ENCODE measurements at places on chromosomes 4 and X.

GRCh38 chr4:111475001-111475400 lies 670.3 kb upstream of the FAM241A start:
- no peaks in the 10 kb centered on the region for H3K36me3 ChIP-seq
- H3K27ac ChIP-seq, result no peak overlapping the region
- no peaks in the 10 kb centered on the region for H3K27me3 ChIP-seq
- H3K4me1 ChIP-seq, result no peaks in the 10 kb centered on the region
- no peak overlapping the region for H3K4me3 ChIP-seq
- no peak for DNase-seq

DNA sequence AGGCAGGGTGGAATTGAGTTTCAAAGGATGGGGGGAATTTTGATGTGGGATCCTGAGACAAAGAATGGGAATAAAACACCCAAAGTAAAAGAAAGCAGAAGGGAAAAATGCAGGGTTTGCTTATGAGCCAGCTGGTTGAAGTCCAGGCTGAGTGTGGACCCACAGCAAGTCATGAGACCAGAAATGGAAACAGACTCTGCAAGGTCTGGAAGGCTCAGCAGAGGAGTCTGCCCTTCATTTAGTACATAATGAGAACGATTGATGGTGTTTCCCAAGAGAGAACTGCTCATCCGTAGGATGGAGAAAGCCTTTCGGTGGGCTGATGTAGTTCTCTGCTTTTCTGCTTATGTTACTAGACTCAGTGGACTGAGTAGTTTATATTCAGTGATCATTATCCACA lies 259.1 kb downstream of the C4orf33 start:
- no peak for DNase-seq
- H3K4me3 ChIP-seq, result no peak overlapping the region
- H3K36me3 ChIP-seq, result no peaks in the 10 kb centered on the region
- H3K27ac ChIP-seq, result no peak overlapping the region

GRCh38 chr4:150119492-150119891 lies 41.2 kb downstream of the DCLK2 start:
- no peaks in the 10 kb centered on the region for H3K36me3 ChIP-seq
- H3K27ac ChIP-seq, result no peak overlapping the region
- no peaks in the 10 kb centered on the region for H3K4me1 ChIP-seq
- no peaks in the 10 kb centered on the region for H3K27me3 ChIP-seq

DNA sequence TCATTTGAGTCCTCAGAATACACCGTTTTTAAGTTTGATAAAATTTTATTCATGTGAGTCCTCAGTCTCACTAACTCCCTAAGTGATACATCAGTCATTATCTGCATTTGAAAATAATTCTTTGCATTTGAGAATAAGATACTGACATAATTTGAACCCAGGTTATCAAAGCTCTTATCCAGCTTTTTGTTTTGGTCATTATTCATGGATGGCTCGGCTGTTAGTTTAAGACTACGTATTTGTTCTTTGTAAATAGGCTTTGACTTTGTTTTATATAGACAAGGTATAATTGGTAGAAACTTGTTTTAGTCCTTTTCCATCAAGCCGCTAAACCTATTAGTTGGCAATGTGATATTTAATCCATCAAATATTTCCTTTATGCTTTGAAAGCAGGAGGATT lies 7.9 kb downstream of the SPRY1 start:
- peaks cover 42% of the 10 kb centered on the region for H3K4me1 ChIP-seq
- H3K27ac ChIP-seq, result no peak overlapping the region
- H3K36me3 ChIP-seq, result peaks cover 57% of the 10 kb centered on the region
- DNase-seq, result no peak
- no peak overlapping the region for H3K4me3 ChIP-seq

- no peaks in the 10 kb centered on the region for H3K4me1 ChIP-seq
- no peaks in the 10 kb centered on the region for H3K36me3 ChIP-seq
- H3K27me3 ChIP-seq, result peaks cover 6% of the 10 kb centered on the region
Observed at GRCh38 chr4:118417325-118417724, 64.5 kb upstream of the PRSS12 start.

DNA sequence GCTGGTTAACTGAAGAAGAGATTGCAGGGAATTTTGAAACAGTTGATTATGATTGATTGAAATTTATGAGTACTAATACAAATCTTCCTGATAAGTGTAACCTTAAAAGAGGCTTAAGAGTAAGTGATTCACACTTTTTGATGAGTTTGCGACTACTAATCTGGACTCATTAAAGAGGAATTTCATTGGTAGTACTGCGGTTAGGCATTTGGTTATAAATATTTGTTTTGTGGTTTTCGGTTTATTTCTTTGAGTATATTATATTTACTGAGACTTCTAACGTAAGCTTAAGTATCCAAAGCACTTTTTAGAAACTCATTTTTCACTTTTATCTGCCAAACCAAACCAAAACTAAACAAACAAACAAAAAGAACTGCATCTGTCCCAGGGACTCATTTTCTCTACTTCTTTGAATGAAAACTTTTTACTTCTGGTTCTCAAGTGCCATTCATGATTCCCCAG lies 20.7 kb downstream of the SLIT2 start:
- no peaks in the 10 kb centered on the region for H3K27me3 ChIP-seq
- no peak overlapping the region for H3K27ac ChIP-seq
- H3K36me3 ChIP-seq, result no peaks in the 10 kb centered on the region
- no peak for DNase-seq
- no peaks in the 10 kb centered on the region for H3K4me1 ChIP-seq

DNA sequence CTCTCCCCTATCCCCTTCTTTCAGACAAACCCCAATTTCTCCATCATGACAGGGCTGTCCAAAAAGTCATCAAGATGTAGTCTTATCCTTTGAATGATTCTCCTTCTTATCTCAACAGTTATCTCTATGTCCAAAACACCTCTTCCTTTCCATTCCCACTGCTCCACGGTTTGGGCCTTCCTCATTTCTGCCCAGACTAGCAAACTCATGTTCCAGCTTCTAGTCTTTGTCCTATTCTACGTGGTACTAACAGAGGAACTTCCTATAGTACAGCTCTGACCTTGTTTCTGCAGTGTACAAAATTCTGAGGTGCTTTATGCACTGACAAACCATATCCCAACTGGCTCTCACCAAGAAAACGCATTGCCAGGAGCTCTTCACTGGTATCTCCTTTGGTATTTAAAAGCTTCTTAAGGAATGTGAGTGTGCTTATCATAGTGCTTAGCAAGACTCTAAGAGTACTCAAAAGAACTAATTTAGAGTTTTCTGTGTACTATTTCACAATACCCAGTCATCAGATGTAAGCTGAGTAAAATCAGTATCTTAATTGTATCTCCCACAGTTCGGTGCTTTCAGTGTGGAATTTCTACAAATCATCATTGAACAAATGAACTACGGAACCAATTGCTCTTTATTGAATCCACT lies 65.5 kb downstream of the MAML3 start:
- DNase-seq, result no peak
- peaks cover 23% of the 10 kb centered on the region for H3K4me1 ChIP-seq
- H3K27ac ChIP-seq, result no peak overlapping the region

DNA sequence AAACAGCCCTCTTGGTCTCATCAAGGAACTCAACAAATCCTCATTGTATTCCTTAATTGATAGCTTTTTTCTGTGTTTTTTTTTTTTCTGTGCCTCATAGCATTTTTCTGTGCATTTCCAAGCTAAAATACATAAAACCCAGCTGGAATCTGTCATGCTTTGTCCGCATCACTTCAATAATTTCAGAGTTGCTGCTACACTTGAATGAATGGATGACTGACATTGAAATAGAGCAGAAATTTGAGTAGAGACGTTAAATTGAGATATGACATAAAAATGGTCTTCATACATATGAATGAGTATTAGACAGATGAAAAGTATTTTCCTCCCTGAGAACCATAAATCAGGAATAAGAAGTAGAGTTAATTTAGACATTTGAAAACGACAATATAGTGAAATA lies 593.2 kb downstream of the TMA16 start:
- no peaks in the 10 kb centered on the region for H3K4me1 ChIP-seq
- DNase-seq, result no peak
- H3K36me3 ChIP-seq, result no peaks in the 10 kb centered on the region
- no peak overlapping the region for H3K4me3 ChIP-seq

- no peak overlapping the region for H3K27ac ChIP-seq
- no peaks in the 10 kb centered on the region for H3K4me1 ChIP-seq
- H3K36me3 ChIP-seq, result no peaks in the 10 kb centered on the region
- no peak for DNase-seq
Observed at GRCh38 chr4:155207534-155208257, 740 bp upstream of the NPY2R start.

- DNase-seq, result no peak
- peaks cover 3% of the 10 kb centered on the region for H3K27me3 ChIP-seq
- no peak overlapping the region for H3K27ac ChIP-seq
- H3K4me3 ChIP-seq, result no peak overlapping the region
Observed at GRCh38 chr4:81021142-81021944, 9.2 kb upstream of the BMP3 start.

DNA sequence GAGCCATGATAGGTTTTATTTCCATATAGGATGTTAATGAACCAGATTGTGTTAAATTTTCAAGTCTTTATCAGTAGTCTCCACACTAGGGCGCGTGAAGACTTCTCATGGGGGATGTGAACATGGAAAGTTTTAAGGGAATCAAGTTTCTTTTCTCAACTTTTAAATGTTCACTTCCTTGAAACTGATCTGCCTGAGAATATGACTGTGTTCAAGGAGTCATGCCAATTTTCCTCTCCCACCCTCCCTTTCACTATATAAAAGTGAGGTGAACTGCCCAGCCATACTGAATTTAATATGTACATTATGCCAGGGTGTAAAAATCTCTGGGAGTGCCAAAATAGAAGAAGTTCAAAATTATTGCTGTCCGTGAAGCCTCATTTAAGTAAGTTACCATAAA lies 30.4 kb upstream of the HPGDS start:
- H3K4me3 ChIP-seq, result no peak overlapping the region
- H3K27me3 ChIP-seq, result peaks cover 1% of the 10 kb centered on the region
- H3K27ac ChIP-seq, result no peak overlapping the region

- no peak overlapping the region for H3K4me3 ChIP-seq
- no peak for DNase-seq
- H3K4me1 ChIP-seq, result no peaks in the 10 kb centered on the region
- H3K27me3 ChIP-seq, result peaks cover 10% of the 10 kb centered on the region
Observed at GRCh38 chr4:158624889-158625478, 46.7 kb downstream of the C4orf46 start.

DNA sequence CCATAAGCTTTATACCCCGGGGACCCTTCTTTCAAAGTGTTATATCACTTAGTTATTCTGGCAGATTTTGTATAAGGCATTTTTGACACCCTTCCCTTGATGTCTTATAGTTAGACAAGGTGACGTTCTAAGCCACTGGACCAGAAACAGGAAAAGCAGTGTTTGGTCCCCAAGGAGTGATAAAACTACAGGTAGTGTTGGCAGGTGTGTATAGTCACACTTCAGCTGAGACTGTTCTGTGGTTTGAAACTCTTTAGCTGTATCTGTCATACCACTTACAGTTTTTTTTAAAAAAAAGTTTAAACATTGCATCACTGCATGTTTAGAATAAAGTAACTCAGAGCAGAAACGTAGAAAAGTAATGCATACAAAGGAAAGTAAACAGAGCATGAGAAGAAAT lies 48.5 kb downstream of the TLL1 start:
- no peak overlapping the region for H3K4me3 ChIP-seq
- no peak for DNase-seq
- no peaks in the 10 kb centered on the region for H3K36me3 ChIP-seq

DNA sequence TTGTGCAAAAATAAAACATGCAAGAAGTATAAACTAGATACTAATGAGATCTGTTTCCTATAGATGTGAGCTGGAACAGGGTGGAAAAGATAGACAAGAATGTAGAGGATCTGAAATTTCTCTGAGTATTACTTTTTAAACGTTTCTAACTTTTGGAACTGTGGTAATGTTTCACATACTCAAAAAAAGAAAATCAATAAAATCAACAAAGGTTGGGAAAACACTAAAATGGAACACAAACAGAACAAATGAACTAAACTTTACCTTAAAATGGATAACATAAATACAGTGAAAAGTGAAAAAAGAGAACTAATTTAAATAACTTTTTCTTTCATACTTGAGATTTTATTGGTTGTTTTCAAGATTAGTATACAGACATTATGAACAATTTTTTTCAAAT lies 32.0 kb upstream of the MBNL3 start:
- H3K4me1 ChIP-seq, result no peaks in the 10 kb centered on the region
- no peak overlapping the region for H3K27ac ChIP-seq
- no peaks in the 10 kb centered on the region for H3K36me3 ChIP-seq
- no peak for DNase-seq
- no peak overlapping the region for H3K4me3 ChIP-seq

- H3K36me3 ChIP-seq, result peaks cover 3% of the 10 kb centered on the region
- H3K27ac ChIP-seq, result no peak overlapping the region
- no peak overlapping the region for H3K4me3 ChIP-seq
Observed at GRCh38 chrX:9338986-9339385, 125.9 kb upstream of the TBL1X start.

Measured in activated T-helper 1 cell treated with anti-CD3 and anti-CD28 coated beads, Interleukin-12 subunit alpha, Interleukin-12 subunit beta, Interleukin-2, Interleukin-4 antibody, amounts not matched to agents 30 ng/mL and 10 ng/mL and 1 ng/mL, durations not matched to agents 14 hours and 24 hours and 36 hours (primary cell).